ENCODE measurements at places on chromosomes 1 and 21. TPM values are rescaled to one million over a fixed set of nuclear protein-coding genes. Genes with fewer than 3 reads are reported as not detected.

DNA sequence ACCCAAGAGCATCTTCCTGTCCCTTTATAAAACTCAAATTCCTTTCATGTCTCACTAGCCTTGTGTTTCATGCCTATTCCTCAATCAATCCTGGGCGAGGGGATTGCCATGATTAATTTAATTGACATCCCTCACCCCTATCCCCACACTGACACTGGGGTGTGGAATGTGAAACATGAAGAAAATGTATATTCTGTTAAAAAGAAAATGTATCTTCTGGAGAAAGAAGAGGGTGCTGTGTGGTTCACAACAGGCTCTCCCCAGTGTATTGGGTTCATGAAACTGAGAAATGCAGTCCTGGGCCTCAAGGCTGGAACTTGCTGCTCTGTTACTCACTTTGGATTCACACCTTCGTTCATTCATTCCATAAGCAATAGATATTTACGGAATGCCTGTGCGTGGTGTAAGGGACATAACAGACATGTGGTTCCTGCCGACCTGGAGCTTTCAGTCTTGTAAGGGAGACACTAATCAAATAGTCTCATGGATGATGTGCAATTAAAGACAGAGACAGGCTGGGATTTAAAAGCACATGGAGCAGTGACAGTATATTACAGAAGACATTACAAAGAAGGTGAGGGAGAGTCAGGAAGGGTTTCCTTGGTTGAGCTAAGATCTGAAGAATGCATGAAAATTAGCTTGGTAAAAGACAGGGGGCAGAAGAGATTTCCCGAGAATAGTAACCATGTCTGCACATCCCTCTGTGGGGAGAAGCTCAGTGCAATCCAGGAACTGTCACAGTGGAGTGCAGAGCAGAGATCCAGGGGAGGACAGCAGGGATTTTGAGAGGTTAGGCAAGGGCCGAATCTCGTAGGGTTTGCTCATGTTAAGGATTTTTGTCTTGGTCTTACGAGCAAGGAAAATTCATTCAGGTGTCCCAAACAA lies 32.1 kb downstream of the SERTAD4 start:
- DNase-seq = no peak
- no peaks in the 10 kb centered on the region for H3K4me1 ChIP-seq
- H3K36me3 ChIP-seq = no peaks in the 10 kb centered on the region
- no peak overlapping the region for H3K27ac ChIP-seq
- peaks cover 2% of the 10 kb centered on the region for H3K27me3 ChIP-seq

DNA sequence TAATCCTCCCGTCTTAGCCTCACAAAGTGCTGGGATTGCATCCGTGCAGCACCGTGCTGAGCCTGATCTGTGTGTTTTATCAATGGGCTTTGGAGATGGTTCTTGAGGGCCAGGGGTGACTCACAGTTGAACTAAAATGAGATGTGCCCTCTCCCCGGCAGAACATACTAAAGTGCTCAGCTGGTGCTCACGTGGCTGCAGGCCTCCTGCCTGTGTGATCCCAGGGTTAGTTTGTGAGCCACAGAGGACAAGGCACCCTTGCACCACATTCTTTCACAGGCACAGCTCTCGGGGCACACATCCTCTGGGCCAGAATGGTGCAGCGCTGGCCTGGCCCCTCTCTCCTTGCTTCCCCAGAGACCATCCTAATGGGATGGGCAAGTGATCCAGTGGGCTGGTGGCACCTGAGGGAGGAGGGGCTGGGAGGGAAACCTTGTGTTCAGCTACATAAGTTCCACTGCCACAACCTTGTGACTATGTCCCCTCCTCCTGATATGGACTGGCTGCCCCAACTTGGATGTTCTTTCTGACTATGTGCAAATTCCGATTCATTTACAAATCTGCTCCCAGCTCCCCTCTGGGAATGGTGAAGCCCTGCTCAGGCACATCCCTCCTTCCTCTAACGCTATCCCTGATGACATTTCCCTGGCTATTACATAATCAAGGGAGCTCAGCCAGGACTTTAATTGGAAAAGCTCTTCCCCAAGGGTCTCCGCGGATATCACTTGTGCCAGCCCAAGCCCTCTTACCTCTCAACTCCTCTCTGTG lies 197.0 kb upstream of the EDN2 start:
- no peaks in the 10 kb centered on the region for H3K4me1 ChIP-seq
- no peaks in the 10 kb centered on the region for H3K27me3 ChIP-seq
- H3K36me3 ChIP-seq = no peaks in the 10 kb centered on the region

DNA sequence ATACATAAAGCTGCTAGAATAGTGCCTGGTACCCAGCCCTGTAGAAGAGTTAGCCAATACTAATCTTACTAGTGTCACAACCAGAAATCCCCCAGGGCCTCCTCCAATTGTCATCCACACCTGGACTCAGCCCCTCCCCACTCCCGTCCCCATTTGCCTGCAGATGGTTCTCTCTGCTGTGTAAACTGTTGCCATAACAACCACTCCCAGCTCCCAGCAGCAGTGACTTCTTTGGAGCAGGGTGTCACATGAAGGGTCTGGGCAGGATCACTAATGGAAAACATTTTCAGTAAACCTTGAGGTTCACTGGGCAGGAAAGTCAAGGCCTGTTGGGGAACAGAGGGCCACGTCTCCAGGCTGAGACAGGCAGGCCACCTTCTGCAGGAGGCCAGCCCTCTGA lies 126.0 kb upstream of the IPO9 start:
- no peaks in the 10 kb centered on the region for H3K27me3 ChIP-seq
- peak overlapping the region; percentile 44 for H3K27ac ChIP-seq
- peaks cover 21% of the 10 kb centered on the region for H3K4me1 ChIP-seq

GRCh38 chr1:156648951-156649350 lies 7.0 kb downstream of the BCAN start:
- H3K4me3 ChIP-seq = no peak overlapping the region
- DNase-seq = no peak
- no peaks in the 10 kb centered on the region for H3K4me1 ChIP-seq
- H3K27me3 ChIP-seq = peaks cover 26% of the 10 kb centered on the region

- no peaks in the 10 kb centered on the region for H3K4me1 ChIP-seq
- H3K4me3 ChIP-seq = no peak overlapping the region
- no peak overlapping the region for H3K27ac ChIP-seq
- H3K27me3 ChIP-seq = peaks cover 18% of the 10 kb centered on the region
Observed at GRCh38 chr1:18278946-18279345, 171.3 kb downstream of the IGSF21 start.

- no peaks in the 10 kb centered on the region for H3K4me1 ChIP-seq
- no peak overlapping the region for H3K27ac ChIP-seq
- no peak overlapping the region for H3K4me3 ChIP-seq
- H3K36me3 ChIP-seq = no peaks in the 10 kb centered on the region
- no peak for DNase-seq
Observed at GRCh38 chr1:61310538-61310937, 228.2 kb downstream of the NFIA start.

DNA sequence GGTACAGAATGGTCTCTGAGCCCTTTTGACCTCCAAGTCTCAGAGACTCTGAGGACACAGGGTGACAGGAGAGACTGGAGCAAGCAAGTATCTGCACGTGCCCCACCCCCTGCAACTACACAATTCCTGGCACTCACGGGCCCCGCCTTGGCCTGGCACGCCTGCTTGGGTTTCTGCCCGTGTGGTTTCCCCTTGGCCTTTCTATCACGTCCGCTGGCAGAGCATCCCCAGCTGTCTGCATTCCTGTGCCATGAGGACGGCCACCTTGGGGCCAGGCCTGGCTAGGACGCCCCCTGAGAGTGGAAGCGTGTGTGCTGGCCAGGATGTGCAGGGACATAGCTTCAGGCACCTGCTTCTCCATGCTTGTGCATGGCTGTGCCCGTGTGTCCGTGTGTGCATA lies 14.3 kb upstream of the EDN2 start:
- peaks cover 61% of the 10 kb centered on the region for H3K4me1 ChIP-seq
- no peaks in the 10 kb centered on the region for H3K36me3 ChIP-seq
- H3K4me3 ChIP-seq = no peak overlapping the region

DNA sequence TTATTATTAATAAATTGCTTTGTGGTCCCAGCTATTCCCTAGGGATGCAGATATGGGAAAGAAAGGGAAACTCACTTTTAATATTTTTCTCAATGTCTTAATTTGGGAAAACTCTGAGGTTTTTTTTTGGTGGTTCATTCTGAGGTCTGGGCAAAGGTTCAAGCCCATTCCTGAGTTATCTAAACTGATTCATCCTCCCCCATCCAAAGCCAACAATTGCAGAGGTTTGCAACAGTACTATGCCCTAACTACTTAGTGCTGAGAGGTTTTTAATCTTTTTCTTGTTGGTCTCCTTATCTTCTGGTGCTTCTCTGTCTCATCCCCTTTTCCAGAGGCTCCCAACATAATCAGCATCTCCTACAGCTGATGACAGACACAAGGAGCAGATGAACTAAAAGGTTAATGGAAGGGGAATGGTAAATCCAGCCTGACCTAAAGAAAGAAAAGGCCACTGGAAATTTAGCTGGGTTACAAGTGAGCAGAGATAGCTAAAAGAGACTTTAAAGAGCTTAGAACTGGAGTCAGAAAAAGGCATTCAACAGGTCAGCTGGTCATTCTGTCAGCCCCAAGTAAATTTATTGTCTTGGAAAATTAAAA lies 390.4 kb downstream of the TGFB2 start:
- H3K4me1 ChIP-seq = no peaks in the 10 kb centered on the region
- DNase-seq = no peak
- H3K27me3 ChIP-seq = no peaks in the 10 kb centered on the region
- no peak overlapping the region for H3K27ac ChIP-seq
- no peaks in the 10 kb centered on the region for H3K36me3 ChIP-seq

- H3K27ac ChIP-seq = no peak overlapping the region
- no peak overlapping the region for H3K4me3 ChIP-seq
- no peaks in the 10 kb centered on the region for H3K27me3 ChIP-seq
- no peaks in the 10 kb centered on the region for H3K36me3 ChIP-seq
- no peak for DNase-seq
Observed at GRCh38 chr1:67609577-67610341, 75.2 kb upstream of the GADD45A start.

GRCh38 chr1:51331206-51332100 lies 1.1 kb upstream of the TTC39A start:
- no peaks in the 10 kb centered on the region for H3K36me3 ChIP-seq
- no peaks in the 10 kb centered on the region for H3K27me3 ChIP-seq
- H3K27ac ChIP-seq = peak overlapping the region; percentile 68
- peaks cover 12% of the 10 kb centered on the region for H3K4me1 ChIP-seq

Gene OR10Z1
- not detected for total RNA-seq

Gene PDPN
- total RNA-seq = 42.5 TPM

Gene CRB1
- total RNA-seq = 0.44 TPM

All from gastrocnemius medialis (tissue), 4 donors.